ENCODE measurements at places on chromosomes 13 and 19.

- DNase-seq: no peak
Observed at GRCh38 chr19:55316646-55317045, 8.5 kb downstream of the TMEM150B start.

DNA sequence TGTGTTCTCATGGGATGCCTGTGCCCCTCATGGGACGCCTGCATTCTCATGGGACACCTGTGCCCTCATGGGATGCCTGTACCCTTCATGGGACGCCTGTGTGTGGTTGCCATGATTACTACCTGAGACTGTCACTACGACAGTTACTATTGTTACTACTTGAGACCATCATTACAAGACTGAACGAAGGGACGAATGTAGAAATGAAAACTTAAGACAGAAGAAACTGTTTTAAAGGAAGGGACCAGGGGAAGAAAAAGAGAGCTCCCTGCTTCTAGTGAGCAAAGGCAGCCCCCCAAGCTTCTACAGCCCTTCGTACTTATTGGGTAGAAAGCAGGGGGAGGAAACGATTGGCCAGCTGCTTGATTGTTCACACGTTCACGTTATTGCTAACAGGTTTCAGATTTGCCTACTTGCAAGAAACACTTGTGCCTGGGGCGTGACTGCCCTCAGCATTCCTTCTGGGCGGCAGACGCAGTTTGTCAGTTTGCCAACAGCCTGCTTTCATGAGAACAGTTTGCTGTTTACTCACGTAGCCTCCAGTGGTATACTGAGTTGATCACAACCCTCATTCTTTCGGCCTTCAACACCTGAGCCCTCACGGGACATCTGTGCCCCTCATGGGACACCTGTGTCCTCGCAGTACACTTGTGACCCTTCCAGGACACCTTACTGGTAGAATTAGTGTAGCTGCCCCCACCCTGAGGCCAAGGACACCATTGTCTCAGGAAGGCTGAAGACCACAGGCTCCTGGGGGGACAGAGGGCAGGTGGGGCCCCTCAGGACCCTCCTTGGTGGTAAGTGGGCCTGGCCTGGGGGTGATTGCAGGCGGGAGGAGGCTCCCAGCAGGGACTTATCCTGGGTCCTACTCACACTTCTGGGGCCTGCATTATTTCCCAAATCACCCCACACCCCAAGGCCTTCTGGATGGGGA, 2.5 kb upstream of the S1PR4 start:
- DNase-seq: peak; percentile 55

DNA sequence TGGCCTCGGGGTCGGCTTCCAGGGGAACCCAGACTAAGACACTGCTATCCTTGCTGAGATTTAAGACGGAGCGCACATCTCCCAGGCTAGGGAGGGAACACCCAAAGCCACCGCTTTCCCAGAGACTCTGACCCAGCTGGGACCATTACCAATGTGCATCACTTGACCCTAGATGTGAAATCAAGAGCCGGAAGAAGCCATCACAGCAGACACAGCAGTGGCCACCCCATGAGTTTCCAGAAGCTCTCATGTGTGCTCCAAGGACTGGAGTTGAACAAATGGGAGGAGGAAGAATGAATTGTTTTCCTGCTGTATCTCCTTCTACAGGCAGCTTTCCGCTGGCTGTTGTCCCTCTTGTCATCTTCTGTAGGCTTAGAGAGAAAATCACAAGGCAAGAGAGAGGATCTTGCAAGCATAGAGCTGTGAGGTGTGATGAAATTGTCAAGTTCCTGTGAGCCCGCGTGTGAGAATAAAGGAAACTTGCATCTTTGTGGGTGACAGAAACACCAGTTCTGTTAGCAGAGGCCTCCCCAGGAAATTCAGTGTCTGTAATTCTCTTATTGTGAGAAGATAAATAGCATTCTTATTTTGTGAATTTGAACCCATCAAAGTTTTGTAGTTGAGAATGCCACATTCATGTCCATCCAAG, 711.8 kb downstream of the UQCRFS1 start:
- no peak for DNase-seq

DNA sequence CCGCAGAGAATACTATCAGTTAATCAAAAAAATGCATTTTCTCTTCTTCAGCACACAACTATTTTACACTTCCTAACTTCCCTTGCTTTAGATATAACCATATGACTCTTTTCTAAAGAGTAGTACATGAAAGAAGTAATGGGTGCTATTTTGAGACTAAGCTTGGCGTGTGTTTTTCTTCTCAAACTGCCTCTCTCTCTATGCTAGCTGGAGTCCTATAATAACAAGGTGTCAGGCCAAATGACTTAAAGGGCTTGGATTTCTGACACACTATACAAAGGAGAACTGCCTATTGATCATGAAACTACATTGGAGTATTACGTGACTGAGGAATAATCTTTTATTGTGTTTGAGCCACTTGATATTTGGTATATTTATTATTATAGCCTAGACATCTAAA, 1330.1 kb upstream of the SPRY2 start:
- no peak for DNase-seq

DNA sequence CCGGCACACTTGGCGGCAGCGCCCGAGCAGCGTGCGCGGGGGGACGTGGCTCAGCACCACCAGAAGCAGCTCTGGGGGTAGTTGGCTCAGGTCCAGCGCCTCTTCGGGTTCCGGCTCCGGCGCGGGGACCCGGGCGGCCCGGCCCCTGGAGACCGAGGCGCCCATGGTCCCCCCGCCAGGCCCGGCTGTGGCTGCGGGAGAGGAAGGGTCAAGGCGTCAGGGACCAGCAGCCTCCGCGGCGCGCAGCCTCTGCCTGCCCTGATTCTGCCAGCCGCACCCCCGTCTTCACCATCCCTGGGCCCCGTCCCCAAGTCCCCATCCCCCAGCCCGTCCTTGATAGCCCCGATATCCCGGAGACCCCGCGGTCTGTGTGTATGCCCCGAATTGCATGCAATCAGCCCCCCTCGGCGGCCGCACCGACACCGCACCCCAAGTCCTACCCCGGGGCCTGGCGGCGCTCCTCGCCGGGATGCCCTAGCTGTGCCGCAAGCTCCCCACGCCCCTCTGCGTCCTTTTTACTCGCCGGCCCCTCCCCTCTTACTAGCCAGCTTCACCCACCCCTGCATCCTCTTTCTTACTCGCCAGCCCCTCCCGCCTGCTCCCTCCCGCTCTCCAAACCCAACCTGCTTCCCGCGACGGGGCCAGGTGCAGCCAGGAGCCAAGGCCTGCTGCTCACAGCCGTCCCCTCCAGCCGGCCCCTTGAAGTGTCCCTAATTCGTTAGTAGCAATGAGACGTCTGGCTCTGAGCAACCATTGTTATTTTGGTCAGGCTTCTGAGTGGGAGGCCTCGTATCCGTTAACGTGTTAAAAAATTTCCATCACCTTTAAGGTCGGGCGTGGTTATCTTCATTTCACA, at the start of gene FBXO27:
FBXO27 (minus strand) TSS at position 487 of the 856 bp plus-strand sequence; CDS start at position 165, 322 bp downstream.
- DNase-seq: peak; percentile 10

DNA sequence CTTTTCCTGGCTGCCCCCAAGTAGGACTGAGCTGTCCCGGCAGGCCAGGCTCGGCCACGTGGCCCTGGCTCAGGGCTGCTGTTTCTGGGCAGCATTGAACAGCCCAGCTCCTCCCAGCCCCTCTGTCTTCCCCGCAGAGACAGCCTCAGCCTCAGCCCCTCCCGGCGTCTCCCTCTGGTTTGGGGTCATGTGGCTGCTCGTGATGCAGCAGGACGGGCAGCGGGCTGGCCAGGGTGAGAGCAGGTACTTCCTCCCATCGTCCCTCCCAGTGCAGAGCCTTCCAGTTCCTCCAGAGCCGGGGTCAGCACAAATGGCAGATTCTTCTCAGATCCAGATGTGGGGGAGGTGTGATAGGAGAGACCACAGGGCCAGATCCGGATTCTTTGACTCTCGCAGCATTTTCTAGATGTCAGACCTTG, 114.6 kb downstream of the KDM4B start:
- DNase-seq: no peak

DNA sequence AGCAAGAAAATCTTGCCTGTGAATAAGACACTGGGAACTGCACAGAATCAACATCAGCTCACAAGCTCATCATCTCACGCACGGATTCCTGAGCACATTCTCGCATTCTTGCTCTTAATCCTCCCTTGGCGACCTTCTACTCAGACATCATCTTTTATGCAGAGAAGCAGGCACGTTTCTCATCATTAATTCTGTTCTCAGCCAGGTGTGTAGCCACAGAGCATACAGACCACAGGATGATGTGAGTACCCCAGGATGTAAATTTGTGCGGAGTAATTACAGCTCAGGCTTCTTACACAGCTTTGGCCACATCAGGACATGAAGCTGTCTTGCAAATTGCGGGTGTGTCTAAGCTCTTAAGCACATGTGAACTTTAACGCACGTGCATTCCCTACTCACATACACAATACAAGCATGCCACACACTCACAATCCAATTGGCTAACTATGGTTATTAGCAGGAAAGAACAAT, 36.5 kb upstream of the SACS start:
- DNase-seq: no peak

GRCh38 chr13:28710161-28710560, 8.6 kb downstream of the SLC46A3 start:
- DNase-seq: no peak

- no peak for DNase-seq
Observed at GRCh38 chr19:45492627-45493470, 4.0 kb downstream of the RTN2 start.

DNA sequence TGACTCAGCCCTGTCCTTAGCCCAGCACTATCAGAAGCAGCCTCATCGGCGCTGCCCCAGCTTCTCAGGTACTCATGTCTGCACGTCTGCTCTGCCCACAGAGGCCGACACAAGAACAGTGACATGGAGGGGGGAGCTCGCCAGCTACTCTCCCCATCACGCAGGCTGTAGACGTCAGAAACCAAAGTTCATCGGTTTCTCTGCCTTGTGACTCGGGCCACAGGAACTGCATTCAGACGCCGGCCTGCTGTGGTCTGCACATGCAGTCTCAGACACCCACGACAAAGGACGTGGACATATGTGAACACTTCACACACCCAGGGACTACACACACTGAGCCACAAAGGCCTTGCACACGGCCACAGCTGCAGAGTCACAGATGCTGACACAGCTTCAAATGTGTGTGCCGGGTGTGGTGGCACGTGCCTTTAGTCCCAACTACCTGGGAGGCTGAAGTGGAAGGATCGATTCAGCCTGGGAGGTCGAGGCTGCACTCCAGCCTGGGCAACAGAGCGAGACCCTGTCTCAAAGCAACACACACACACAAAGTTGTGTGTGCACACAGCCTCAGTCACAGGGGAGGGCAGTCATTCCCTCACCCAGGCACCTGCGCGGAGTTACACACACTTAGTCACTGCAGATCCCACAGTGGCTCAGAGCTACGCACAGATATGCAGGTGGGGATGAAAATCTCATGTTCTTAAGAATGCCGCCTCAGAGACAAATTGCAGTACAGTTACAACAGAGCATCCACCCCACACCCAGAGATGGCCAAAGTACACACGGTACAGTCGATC, 4.9 kb upstream of the ZFP36 start:
- DNase-seq: peak; percentile 92

DNA sequence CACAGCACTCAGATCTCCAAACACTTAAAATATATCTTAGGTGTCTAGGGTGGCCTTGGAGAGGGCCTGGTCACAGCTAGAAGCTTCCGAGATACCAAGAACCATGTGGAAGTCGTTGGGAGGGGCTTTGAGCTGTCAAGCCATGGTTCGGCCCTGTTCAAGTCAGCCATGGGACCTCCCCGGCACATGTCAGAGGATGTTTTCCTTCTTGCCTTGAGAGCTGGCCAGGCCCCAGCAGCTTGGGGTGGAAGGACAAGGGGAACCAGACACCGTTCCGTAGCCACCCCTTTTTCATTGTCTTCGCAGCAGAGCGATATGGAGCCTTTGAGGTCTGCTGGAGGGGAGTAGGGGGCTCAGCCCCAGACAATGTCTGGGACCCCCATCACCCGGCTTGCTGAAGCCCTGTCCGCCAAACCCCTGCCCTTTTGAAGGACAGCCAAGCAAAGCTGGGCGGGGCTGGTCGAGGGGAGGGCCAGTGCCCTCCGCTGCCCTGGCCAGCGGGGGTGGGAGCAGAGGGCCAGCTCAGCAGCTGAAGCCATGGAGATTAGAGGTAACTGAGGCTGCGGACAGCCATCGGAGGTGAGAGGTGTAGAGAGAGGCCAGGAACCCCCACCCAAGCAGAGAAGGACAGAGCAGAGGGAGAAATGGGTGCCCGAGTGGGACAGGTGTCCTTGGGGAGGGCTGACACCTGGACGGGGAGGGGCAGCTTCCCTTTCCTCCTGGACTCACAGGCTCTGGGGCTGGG, 435 bp downstream of the KLK11 start:
- DNase-seq: no peak

GRCh38 chr19:7122701-7123100, 53.2 kb downstream of the ZNF557 start:
- DNase-seq: no peak

- DNase-seq: no peak
Observed at GRCh38 chr13:109611912-109612691, 174.3 kb downstream of the IRS2 start.

- no peak for DNase-seq
Observed at GRCh38 chr19:18428173-18428786, 9.1 kb downstream of the SSBP4 start.

DNA sequence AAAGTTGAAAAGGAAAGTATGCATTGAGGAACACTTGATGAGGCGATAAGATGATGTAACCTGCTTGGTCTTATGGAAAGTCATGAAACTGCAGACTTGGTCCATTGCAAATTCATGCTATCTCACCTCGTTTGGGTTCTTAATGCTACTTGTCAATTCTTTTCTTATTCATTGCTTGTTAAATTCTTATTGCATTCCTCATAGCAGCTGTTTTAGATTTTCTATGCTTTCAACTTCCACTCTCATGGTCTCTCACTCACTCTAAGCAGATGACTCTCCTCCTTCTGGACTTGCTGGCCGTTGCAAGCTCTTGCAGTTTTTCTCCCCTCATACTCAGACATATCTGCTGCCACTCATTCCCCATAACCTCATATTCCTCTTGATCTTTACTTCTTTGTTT, 67.8 kb upstream of the CSNK1A1L start:
- no peak for DNase-seq

GRCh38 chr13:39318161-39318560, 279.9 kb downstream of the NHLRC3 start:
- no peak for DNase-seq

- no peak for DNase-seq
Observed at GRCh38 chr19:46014534-46014933, 8.3 kb downstream of the PGLYRP1 start.

GRCh38 chr19:2770055-2771013, 12.7 kb downstream of the SGTA start:
- DNase-seq: no peak

DNA sequence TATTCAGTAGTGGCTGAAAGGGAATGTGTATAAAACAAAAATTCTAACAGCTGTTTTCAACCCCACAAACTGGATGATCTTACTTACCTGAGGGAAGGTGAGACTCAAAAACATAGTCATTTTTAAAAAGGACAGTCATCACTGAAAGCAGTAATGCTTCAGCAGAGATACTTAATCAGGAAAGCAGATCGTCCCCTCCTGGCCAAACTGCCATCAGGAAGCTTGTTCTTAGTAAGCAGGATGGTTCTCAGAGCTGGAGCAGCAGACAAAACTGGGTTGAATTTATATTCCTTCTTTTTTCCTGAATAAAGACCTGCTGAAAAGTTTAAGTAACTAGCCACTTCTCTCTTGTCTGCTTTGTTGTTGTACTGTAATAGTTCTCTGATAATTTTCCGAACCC, 1156.5 kb downstream of the OLFM4 start:
- DNase-seq: no peak

Data from CD4-positive, alpha-beta T cell treated with Interferon alpha-2 for 1 hour (primary cell).